ENCODE measurements at places on chromosomes 12 and 14.

DNA sequence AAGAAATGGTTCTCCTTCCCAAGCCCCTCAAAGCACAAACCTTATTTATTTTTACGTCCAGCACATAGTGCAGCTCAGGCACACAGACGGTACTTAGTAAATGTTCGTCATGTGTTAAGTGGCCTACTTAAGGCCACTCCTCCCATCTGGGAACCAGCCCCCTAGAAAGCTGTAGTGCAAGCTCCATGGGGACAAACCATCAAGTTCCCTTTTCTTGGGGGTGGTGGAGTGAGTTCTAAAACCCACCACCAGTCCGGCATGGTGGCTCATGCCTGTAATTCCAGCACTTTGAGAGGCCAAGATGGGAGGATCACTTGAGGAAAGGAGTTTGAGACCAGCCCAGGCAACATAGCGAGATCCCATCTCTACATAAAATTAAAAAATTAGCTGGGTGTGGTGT, 49.4 kb downstream of the PITPNM2 start:
- DNase-seq = no peak

DNA sequence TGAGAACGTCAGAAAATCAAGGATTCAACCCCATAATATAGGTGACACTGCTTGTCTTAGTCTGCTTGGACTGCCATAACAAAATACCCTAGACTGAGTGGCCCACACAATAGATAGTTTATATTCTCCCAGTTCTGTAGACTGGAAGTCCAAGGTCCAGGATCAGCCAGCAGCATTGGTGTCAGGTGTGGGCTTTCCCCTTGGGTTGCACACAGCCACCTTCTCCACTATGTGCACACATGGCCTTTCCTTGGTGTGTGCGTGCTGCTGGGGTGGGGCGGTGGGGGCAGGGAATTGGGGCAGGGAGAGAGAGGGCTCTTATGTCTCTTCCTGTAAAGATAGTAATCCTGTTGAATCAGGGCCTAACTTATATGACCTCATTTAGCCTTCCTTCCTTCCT, 106.4 kb downstream of the SLC25A47 start:
- no peak for DNase-seq

GRCh38 chr14:104651876-104652260, 37.5 kb upstream of the INF2 start:
- no peak for DNase-seq

DNA sequence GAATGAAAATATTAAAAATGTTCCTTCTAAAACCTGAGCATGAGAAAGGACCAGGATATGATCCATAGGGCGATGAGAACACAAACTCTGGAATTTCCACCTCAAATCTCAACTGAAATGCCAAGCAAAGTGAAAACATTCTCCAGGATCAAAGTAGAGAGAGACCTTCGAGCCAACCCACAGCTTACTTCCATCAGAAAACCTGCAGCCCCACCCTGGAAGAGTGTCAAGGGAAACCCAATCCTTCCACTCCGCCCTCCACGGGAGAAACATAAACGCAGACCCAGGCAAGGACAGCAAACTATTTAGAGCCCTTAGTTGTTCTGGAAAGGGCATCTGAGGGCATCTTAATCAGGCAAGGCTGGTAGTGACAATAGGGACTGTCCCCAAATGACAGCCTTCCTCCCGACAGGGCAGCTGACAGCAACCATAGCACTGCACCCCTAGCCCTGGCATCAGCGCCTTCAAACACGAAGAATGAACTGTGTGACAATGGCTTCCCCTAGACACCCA, 21.8 kb downstream of the SLC15A4 start:
- no peak for DNase-seq

DNA sequence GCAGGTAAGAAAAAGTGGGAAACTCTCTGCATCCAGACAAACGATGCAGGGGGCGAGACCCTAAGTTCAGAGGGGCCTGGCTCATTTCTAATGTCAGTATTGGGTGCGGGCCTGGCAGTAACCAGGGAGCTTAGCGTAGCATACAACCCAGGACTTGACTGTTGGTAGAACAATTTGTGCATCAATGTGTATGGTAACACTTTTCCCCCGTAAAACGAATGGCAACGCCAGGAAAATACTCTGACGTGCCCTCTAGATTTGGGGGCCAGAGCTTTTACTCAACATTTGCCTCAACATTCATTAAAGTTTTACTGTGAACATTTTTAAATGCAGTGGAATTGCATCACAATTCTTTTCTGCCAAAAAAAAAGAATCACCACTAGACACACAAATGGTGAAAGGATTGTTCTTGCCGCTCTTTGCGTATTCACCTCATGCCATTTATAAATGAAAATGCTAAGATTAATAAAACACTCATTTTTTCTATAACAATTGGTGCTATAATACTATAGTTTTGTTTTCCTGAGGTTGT, 867 bp downstream of the RHOJ start:
- no peak for DNase-seq

GRCh38 chr12:4269279-4269991, 4.1 kb upstream of the CCND2 start:
- peak; percentile 86 for DNase-seq

GRCh38 chr12:56034586-56035332, 7.0 kb upstream of the RPS26 start:
- DNase-seq = peak; percentile 33

GRCh38 chr12:50050410-50051098, 6.8 kb upstream of the ASIC1 start:
- no peak for DNase-seq

- DNase-seq = no peak
Observed at GRCh38 chr14:76118594-76118993, 33.1 kb upstream of the GPATCH2L start.

- no peak for DNase-seq
Observed at GRCh38 chr14:104544362-104544961, 35.1 kb upstream of the C14orf180 start.

- DNase-seq = no peak
Observed at GRCh38 chr14:67529947-67530935, 2.8 kb upstream of the PLEKHH1 start.

DNA sequence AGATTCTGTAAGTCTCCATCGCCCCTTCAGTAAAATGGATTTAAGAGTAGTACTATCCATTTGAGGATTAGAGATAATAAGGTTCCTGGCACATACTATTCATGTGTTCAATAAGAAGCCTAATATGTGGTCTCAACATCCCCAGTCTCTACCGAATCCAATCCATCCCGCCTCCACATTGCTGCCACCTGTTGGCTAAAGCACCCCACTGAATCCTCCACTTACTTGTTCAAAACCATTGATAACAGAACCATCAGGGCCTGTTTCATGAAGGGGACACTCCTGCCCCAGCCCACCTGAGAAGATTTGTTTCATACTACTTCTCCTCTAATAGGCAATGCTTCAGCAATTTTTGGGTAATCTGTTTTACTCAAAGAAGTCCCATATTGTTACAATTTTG, 147.5 kb downstream of the SLC2A13 start:
- DNase-seq = no peak

- no peak for DNase-seq
Observed at GRCh38 chr12:108409481-108409880, 70.4 kb upstream of the CMKLR1 start.

GRCh38 chr14:99157246-99157645, 114.8 kb downstream of the BCL11B start:
- DNase-seq = no peak

- no peak for DNase-seq
Observed at GRCh38 chr12:66959276-66959675, 280.4 kb upstream of the GRIP1 start.
